ENCODE measurements at places on chromosomes 7 and 10.

DNA sequence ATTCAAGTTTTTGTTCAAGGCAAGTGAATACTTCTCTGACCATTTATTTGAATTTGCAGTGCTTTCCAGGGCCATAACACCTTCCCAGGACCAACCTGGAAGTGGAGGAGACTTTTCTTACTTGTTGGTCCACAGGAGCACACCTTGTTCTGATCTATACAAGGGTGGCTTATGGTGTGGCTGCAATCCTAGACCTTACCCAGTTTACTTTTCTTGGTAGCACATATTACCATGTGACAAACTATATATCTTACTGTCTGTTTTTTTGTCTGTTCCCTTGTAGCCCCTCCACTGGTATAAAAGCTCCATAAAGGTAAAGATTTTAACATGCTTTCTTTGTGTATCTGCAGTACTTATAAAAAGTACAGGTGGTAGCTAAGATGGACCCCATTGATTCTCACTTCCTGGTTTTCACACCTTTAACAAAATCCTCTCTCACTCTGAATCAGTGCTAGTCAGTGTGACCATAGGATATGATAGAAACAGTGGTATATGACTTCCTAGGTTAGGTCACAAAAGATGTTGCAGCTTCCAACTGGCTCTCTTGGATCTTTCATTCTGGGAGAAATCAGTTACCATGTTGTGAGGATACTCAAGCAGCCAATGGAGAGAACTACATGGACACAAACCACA lies 5.6 kb upstream of the ASB4 start:
- no peak for DNase-seq

DNA sequence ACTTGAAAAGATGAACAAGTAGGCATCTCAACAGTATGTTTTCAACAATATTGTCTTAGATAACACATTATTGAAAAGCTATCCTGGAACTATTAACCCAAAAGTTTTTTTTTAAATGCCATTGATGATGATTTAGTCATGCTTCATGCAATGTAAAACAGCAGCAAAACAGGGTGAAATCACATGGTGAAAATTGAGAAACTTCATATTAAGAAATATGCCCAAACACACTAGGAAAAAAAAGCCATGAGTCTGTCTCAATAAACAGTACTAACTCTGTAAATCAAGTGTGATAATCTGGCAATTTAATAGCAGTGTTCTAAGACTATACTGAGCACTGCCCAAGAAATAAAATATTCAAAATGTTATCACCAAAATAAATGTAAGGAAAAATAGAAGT lies 613.1 kb downstream of the KCNMA1 start:
- no peak for DNase-seq

DNA sequence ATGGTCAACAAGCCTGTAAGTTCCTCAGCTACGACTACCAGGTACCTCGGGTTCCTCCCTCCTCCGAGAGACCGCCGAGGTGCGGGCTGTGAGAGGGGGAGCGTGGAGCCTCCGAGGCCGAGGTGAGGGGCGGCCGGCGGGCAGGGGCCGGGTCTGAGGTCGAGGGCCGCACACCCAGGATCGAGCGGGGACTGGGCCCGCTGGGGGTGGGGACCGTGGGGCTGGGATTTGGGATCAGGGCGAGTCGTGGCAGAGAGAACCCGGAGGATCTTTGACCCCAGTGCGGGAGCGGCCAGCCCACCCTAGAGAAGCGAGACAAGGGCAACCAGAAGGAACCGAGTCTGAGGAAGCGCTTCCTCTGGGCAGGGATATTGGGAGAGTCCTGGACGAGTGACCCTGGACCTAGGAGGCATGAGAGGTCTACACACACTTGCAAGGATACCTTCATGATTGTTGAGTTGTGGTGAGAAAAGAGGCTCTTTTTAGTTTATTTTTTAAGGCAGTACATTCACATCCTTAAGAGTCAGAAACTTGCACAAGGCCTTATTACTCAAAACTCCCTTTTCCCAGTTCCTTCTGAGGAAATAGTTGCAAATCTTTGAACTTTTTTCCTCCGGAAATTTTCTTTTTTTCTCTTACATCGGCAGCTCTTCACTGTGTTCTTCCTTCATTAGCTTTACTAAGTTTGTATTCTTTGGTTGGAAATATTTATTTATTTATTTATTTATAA lies 395 bp downstream of the ZNF487 start:
- no peak for DNase-seq

GRCh38 chr7:43311052-43311451 lies 198.6 kb downstream of the HECW1 start:
- DNase-seq = no peak

- no peak for DNase-seq
Observed at GRCh38 chr7:101947899-101948298, 130.5 kb downstream of the CUX1 start.

- no peak for DNase-seq
Observed at GRCh38 chr10:127470911-127471310, 78.2 kb upstream of the NPS start.

GRCh38 chr10:70729763-70730357 lies 55.3 kb downstream of the TBATA start:
- DNase-seq = no peak

DNA sequence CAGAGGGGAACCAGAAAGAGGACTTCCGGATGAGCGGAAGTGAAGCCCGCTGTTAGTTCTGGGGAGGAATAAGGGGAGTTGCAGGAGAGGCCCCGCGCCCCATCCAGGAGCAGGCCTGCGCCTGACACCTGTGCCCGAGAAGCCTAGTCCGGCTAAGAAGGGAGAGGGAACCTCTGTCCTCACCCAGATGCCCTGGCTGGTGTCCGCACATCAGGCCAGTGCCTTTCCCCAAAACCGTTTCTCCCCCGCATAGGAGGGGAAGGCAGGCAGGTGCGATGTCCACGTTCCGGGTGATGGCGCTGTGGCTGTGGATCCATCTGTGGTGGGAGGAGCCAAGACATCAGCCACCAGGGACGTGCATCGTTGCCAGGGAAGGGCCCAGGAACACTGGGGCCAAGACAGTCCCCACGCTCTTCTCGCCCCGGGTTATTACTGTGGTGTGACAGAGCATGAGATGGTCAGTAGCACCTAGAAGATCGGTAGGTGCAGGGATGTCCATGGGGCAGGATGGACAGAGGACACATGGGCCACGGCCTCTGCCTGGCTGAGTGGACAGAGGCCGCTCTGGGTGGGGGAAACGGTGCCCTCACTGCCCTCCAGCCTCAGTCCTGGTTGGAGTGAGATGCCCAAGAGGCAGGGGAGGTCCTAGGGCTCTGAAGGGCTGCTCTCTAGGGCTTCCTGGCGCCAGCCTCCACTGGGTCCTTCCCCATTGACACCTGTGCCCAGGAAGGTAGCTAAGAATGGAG lies 262.7 kb downstream of the CELF2 start:
- DNase-seq = no peak

- no peak for DNase-seq
Observed at GRCh38 chr10:103793429-103793828, 61.9 kb downstream of the SH3PXD2A start.

GRCh38 chr10:103676851-103677417 lies 178.4 kb downstream of the SH3PXD2A start:
- DNase-seq = no peak
